Activated CD8-positive, alpha-beta memory T cell treated with anti-CD3 and anti-CD28 coated beads, Interleukin-2, amount 50 U/mL, for 4 hours (primary cell): ENCODE measurements at places on chromosomes 1 and 21.
A peak's percentile ranks its signal among the peaks of the same experiment; 100 is the strongest.

DNA sequence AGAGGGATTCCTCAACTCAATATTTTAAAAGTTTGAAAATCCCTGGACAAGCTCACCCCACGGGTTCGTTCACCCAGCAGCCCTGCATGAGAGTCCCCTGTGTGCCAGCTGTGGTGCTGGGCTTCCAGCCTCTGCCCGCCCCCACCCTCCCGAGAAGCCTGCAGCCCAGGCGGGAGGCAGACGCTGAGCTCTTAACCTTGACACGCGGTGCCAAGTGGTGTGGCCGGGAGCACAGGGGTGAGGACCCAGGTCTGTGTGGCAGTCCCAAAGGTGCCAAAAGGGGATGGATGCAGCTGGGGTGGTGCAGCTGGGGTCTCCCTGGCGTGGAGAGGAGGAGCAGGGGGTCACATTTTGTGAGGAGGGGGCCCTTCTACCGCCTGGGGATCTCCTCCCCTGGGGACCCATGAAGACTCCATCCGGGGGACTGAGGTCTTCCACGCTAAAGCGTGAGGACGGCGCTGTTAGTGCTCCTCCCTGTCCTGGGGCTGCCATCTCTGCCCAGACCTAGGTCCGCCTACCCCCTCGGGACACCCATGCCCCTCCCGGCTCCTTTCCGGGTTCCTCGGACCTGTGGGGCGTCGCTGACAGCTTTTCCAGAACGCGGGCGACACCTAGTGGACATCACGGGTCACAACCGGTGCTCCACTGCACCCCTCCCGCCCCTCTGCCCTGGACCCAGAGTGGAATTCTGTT, 12.9 kb downstream of the PLA2G2F start:
- DNase-seq, result peak; percentile 79

DNA sequence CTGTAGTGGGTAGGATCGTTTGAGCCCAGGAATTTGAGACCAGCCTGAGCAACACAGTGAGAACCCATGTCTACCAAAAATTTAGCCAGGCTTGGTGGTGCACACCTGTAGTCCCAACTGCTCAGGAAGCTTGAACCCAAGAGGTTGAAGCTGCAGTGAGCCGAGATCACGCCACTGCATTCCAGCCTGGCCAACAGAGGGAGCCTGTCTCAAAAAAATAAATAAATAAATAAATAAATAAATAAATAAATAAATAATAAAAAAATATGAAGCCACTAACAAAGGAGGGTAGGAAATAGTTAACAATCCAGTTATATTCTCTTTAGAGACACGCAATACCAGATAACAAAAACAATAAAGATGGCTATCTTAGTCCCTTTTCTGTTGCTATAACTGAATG, 11.9 kb upstream of the CBR3 start:
- no peak for DNase-seq

DNA sequence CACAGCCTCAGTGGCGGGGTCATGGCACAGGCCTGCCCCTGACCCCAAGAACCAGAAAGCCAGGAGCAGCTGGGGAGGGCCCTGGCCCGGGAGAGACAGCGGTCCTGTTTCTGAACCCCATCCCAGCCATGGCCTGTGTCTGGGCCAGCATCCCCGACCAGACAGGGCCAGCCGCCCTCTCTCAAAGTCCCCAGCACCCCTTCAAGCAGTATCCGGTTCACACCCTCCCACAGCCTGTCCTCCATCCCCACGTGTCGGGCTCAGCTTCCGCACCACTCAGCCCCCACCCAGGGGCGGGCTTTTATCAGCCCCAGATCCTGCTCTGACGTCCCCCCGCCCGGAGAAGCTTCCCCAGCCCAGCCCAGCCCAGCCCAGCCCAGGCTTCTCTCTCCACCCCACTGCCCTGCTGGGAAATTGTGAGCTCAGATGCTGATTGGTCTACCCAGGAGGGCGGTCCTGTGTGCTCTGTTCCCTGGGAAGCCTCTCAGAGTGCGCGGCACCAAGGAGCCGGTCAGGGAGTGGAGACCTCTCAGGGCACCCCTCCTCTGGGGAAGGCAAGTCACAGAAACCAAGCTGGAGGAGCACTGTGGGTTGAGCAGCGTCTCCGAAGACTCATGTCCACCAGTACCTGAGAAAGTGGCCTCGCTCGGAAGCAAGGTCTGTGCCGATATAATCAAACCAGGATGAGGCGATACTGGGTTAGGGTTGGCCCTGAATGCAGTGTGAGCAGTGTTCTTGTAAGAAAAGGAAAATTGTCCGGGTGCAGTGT, 4.7 kb upstream of the FAAP20 start:
- DNase-seq, result peak; percentile 71

DNA sequence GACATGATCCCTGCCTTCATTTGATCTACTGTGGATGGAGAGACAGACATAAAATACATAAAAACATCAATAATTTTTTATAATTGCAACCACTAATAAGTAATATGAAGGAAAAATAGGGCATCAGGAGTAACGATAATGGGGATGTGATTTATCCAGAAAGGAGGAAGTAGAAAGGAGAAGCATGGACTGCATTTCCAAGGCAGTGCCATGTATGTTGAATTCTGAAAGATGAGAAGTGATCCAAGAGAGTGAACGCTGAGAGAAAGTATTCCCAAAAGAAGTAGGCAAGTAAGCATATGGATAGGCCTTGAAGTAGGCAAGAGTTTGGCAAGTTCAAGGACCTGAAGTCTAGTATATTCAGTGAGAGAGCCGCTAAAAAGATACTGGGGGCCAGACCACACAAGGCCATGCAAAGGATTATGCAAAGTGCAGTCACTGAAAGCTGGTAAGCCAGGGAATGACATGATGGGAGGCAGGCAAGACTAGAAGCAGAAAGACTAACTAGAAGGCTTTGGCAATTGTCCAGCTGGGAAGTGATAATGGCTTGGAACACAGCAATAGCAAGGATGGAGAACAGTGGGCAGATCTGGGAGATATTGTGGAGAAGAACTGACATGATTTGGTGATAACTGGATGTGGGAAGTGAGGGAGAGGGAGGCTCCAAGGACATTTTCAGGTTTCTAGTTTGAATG, 85.9 kb downstream of the TM2D1 start:
- no peak for DNase-seq

- no peak for DNase-seq
Measured at GRCh38 chr1:20342294-20343148, 51.8 kb downstream of the VWA5B1 start.

GRCh38 chr1:61237659-61238358, 155.4 kb downstream of the NFIA start:
- DNase-seq, result no peak

DNA sequence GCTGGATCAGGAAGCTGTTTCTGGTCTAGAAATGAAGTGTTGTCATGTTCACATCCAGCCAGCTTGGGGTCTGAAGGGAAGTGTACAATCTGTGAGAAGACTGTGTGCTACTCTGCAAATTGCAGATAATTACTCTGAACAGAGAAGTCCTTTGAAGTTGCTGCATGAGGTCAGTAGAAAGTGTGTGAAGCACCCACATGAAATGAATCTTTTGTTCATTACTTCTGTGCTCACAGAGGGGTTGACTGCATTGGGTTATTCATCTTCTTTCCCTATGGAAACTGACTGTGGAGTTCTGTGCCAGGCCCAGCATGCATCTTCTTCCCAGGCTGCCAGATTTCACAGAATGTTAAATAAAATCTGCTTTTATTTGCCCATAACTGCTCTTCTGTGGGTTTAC, 47.1 kb downstream of the CTH start:
- DNase-seq, result no peak
